CD8-positive, alpha-beta memory T cell (primary cell): ENCODE measurements at places on chromosomes 2 and 18.

GRCh38 chr2:129192841-129193253 is 786.6 kb upstream of the RAB6C start:
- no peak for DNase-seq

GRCh38 chr2:30373881-30374302 is 73.2 kb upstream of the LCLAT1 start:
- DNase-seq: no peak

DNA sequence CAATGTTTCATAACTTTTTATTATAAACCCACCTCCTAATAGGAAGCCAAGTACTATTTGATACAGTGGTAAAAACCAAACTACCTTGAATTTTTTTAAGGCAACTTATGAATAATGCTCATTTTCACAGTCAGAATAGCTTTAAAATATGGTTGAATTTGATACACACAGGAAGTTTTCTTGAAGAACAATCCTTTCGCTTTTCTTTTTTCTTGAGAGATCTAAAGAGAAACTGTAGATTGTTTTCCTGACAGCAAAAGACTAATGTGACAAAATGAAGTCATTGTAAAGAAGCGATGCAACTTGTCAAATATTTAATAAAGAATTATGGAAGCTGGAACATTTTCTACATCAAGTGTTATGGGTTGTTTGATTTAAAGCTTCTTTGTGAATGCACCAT is 227.7 kb downstream of the ALPK2 start:
- no peak for DNase-seq

DNA sequence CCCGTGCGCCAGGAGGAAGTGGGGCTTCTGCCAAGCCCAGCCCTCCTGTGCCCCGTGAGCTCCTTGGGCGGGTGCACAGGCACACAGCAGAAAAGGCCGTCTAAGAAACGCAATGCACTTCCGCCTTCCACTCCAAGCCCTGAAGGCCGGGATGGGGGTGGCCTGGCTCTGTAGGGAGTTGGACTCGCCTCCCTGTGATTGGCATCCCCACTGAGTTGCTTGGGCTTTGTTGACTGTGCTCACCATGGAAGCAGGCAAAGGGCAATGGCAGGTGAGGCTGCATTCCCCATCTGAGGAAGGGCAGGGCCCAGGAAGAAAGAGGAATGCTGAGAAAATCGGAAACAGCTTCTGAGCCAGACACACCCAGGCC is 66.8 kb downstream of the CRACDL start:
- DNase-seq: no peak

- no peak for DNase-seq
Measured at GRCh38 chr2:99085421-99085820, 56.1 kb upstream of the C2orf15 start.

GRCh38 chr2:32002406-32002805 is 8.4 kb downstream of the MEMO1 start:
- no peak for DNase-seq

- DNase-seq: no peak
Measured at GRCh38 chr2:120109186-120110061, 96.5 kb downstream of the EPB41L5 start.

GRCh38 chr2:99834426-99834825 is 308.0 kb downstream of the AFF3 start:
- no peak for DNase-seq

DNA sequence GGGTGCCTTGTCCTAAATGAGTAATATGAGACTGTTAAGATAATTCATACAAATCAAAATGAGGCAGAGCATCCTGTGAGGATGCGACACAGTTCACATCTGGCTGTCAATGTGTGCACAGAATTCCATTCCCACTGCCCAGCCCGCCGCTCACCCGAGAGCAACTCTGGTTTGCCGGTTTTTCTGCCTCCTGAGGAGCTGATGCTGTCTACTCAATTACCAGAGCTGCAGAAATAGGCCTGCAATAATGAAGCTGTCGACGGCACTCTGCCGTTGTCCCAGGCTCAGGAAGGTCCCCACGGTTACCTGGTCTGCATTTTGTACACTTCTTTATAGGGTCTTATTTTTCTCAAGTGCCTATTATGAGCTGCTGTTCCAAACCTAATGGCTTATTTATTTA is 55.7 kb upstream of the LYPD1 start:
- DNase-seq: no peak

- no peak for DNase-seq
Measured at GRCh38 chr2:222882484-222882928, 21.7 kb downstream of the ACSL3 start.

DNA sequence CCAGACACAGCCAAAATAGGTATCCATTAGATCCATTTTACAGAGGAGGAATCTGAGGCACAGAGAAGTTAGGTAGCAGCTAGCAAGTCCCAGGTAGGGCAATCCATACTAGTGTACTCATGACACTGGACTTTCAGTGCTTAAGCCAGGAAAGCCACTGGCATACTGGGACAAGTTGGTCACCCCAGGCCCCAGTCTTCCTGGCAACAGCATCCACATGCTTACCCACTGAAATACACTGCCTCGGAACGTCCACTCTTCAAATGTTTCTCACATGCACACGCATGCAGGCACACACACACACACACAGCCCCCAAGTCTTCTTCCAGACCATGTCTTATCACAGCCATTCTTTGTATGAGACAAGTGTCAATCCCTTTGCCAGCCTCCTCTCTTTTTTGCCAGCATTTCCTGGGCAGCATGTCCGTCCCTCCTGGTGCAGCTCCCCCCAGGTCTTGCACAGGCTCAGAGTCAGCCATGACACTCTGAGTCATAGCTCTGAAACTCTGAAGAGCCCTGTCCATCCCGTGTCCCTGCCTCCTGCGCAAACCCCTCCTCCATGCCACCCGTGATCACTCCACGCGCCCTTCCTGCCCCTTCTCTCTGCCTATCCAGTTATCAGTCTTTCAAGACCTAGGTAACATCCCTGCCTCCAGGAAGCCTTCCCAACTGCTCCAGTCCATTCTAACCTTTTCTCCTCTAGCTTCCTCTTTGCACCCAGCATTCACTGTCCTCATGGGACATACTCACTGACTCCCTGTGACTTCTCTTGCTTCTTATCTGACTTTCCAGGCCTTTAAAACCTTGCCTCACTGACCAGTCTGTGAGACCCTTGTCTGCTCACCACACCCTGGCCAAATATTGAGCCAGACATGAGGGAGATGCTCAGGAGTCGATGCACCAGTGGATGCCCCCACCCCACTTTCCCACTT is 10.9 kb upstream of the TEX261 start:
- no peak for DNase-seq

- DNase-seq: no peak
Measured at GRCh38 chr18:4058179-4058578, 396.9 kb downstream of the DLGAP1 start.

DNA sequence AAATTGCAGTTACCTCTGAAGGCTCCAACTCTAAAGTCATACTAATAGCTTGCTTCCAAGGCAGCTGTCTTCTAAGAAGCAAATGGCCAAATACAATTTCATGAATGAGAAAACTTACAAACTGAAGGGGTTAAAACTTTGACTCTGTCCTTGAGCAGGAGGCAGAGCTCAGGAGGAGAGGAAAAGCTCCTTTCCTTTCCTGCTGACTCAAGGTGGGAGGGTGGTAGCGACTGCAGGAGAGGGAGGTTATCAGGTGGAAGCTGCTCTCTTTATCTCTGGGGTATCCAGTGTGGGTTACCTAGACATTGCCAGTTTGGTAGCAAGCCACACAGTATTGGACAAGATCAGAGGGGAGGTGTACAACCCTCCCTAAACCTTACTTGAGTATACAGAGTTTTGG is 2.7 kb upstream of the EFEMP1 start:
- DNase-seq: no peak

GRCh38 chr2:64646007-64646880 is 7.5 kb downstream of the SERTAD2 start:
- peak; percentile 76 for DNase-seq

DNA sequence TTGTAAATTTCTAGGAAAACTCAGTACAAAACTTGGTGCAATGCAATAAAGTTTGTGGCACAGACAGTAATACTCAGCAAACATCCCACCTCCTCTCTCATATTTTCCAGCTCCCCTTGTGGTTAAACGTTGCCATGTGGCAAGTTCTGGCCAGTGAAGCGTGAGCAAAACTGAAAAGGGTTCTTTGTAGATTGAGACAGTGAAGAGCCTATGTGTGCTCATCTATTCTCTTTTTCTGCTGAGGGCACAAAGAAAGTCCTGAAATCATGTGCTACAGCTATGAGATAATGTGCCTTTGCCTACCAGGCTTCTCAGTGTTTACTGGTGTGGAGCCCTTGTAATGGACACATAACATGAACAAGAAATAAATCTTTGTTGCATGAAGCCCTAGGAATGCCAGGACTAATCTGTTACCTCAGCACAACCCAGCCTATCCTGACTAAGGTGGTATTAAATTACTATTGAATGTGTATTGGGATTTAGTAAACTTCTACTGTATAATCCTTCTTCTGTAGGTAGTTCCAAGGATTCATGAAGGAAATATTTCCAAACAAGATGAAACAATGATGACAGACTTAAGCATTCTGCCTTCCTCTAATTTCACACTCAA is 13.0 kb upstream of the TYMS start:
- DNase-seq: no peak

GRCh38 chr2:213227458-213227857 is 56.8 kb upstream of the SPAG16 start:
- DNase-seq: no peak

DNA sequence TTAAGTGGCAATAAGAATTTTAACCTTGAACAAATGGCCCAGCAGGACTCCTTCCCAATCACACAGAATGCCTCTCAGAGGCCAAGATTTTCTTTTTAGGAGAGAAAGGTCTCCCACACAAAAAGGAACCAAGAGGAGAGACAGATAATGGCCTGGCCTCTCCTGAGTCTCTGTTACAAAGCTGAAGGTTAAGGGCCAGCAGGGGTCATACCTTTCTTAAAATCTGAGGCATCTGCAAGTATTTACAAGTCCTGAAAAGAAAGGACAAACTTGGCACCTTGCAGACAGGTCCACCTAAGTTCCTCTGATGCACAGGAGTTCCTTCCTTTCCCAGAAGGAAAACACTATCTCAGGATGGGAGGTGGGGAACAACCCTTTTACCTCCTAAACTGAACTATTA is 142.3 kb downstream of the TMEM163 start:
- DNase-seq: peak; percentile 3

GRCh38 chr18:49152885-49153284 is 202.1 kb upstream of the SMAD7 start:
- no peak for DNase-seq

GRCh38 chr2:70994009-70994698 is 519 bp downstream of the TEX261 start:
- peak; percentile 19 for DNase-seq

DNA sequence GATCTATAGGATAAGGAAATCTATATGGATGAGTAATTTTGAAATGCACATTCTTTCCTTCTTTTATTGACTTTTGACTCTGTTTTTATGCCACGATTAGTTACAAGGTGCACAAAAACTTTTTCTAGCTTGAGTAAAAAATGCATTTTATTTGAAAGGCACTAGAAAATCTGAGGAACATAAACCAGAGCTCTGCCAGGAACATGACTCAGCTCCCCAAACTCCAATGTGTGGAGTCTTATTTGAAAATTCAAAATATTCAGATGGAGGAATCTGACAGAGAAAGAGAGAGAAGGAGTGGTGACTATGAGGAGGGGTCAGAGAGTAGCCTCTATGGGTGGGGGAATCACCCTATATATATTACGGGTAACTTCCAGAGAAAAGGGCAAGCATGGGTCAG is 231.0 kb downstream of the DCC start:
- DNase-seq: no peak

- DNase-seq: peak; percentile 3
Measured at GRCh38 chr2:6864923-6865345, 773 bp downstream of the CMPK2 start.

- DNase-seq: no peak
Measured at GRCh38 chr18:42412281-42412680, 457.2 kb downstream of the PIK3C3 start.

- no peak for DNase-seq
Measured at GRCh38 chr2:178910005-178910404, 102.8 kb upstream of the TTN start.
